Daoy (cell line): ENCODE measurements at places on chromosomes 7 and 10. TPM values are rescaled to one million over a fixed set of nuclear protein-coding genes. Genes with fewer than 3 reads are reported as not detected.

DNA sequence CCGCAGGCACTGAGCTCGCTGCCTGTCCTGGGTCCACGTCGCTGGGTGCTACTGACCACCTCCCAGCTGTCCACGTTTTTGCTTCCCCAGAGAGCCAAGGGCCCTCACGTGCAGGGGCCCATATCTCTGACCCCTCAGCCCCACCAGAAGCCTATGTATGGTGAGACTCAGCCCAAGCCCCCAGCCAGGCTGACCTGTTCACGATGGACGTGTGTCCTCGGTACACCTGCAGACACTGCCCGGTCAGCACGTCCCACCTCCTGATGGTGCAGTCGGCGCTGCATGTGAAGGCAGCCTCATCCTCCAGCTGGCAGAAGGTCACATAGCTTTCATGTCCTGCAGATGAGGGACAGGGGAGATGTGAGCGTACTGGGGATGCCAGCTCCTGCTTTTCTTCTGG lies 9.9 kb downstream of the WDR86 start:
- DNase-seq: no peak

DNA sequence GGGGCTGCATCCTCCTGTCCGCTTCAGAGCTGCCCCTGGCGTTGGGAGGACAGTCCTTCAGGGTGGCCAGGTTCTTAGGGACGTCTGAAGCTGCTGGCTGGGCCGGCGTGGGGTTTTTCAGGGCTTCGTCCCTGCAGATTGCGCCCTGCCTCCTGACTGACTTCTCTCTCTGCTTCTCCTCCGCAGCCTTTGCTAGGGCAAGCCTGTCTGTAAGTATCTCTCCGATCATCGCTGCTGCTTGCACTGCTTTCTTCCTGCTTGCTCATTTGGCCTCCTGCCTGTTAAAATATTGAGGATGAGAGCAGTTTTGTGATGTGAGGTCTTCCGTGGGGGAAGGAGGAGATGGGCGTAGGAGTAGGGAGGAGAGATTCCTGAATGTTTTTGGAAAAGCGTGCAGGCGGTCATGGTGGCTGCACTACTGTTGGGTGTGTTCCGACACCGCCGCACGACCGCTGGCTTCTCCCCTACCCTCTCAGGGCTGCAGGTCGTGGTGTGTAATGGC lies 25.3 kb downstream of the PFKFB3 start:
- peak; percentile 67 for DNase-seq

- no peak for DNase-seq
Observed at GRCh38 chr10:619710-620109, 69.8 kb downstream of the DIP2C start.

The FRA10AC1 gene
- 2.5 and 3.2 TPM in 2 replicates for total RNA-seq

DNA sequence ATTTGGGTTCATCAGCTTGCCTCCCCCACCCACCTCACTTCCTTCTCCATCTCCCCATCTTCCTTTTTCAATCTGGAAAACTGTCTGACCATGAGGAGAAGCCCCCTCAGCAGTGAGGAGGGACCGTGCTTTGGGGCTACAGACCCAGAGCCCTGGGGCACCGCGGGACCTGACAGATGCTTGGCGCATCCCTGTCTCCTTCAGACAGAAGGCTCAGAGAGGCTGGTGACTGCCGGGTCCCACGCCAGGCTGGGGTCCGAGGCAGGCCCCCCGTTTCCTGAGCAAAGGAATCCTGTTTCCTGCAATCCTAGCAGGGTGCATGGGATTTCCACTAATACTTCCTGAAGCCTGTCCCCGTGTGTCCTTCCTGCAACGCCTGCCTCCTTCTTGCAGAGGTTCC lies 147.0 kb downstream of the FANK1 start:
- DNase-seq: no peak

The SPOCK2 gene
- 0.29 TPM in 1 of 2 replicates, not detected in the other for total RNA-seq
